ENCODE measurements at places on chromosomes 11 and 22.

DNA sequence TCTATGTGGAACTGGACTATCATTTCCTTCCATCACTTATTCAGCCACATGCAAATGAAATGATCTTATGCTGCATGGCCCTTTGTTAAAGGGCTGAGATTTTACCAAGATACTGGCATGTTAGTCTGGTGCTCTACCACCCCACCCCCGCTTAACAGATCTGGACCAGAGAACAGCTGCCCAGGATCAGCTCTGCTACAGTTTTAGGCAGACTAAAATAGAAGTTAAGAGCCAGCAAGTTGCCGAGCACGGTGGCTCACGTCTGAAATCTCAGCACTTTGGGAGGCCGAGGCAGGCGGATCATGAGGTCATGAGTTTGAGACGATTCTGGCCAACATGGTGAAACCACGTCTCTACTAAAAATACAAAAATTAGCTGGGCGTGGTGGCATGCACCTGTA lies 4.6 kb downstream of the DDB1 start:
- no peak for DNase-seq

- DNase-seq, result no peak
Measured at GRCh38 chr22:44442851-44443595, 55.0 kb downstream of the RTL6 start.

- peak; percentile 49 for DNase-seq
Measured at GRCh38 chr22:44727709-44728108, 24.7 kb upstream of the ARHGAP8 start.

DNA sequence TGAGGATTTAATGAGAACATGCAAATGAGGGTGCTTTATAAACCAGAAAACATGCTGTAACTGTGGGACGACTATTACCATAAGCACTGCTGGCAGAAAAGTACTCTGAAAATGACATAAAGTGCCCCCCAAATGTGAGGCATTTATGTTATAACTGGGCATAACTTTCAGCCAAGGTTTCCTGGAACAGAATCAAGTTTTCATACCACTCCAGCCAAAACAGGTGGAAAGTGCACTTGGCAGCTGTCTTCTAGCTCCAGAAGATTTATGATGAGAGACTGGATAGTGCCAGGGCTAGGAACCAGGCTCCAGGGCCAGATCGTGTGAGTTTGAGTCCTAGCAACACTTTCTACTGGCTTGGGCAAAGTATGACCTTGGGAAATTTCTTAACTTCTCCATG lies 339.2 kb downstream of the TENM4 start:
- no peak for DNase-seq

DNA sequence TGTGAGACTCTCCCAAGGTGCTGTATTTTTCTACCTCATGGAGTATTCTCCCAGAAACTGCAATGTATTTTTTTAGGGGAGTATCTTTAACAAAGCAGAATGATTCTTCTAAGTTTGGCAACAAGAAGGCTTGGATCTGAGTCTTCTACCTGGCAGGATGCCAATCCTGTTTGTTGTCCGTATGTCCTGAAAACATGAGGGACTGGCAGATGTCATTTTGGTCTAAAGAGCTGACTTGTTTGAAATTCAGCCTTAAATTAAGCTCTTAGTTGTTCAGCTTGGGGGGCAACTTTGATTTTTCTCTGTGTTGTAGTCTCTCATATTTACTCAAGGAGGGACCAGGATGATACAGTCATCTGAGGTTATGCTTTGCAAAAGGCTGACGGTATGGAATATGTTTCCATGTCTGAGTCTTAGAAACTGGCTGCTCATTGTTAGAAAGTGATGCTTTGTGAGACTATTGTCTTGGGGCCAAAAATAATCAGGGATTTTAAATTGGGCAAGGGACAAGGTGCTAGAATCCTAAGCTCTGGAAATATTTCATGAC lies 9.3 kb downstream of the MRPL16 start:
- DNase-seq, result no peak

- no peak for DNase-seq
Measured at GRCh38 chr11:33898957-33899356, 7.1 kb upstream of the LMO2 start.

All from right cardiac atrium (tissue), 5 donors.